ENCODE measurements at places on chromosomes 13 and 19.

GRCh38 chr19:12092065-12092867, 27.7 kb downstream of the ZNF844 start:
- peak; percentile 48 for DNase-seq

DNA sequence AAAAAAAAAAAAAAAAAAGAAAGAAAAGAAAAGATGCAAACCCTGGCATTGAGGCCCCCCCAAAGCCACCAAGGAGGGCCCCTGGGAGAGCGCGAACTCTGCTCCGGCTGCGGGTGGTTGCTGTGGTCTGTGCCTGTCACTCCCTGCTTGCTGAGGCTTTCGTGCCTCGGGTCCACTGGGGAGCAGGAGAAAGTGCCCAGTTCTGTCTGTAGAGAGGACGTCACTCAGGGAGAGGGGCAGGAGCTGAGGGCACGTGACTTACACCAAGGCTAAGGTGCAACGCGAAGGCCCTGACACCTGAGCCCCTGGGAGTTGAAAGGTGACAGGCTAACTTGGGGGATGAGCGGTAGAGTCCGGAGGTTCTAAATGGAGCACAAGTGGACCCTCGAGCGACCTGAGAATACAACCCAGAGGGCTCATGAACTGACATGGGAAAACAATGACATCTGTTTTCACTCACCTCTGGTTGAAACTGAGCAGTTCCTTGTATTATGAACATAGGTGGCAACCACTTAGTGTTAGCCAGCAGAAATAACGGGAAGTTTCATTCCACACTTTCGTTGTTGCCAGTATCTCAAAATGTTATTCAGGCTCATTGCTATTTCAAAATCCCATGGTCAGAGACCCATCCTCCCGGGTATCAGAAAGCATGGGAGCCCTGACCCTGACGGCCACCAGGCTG, 69.2 kb upstream of the TM9SF2 start:
- DNase-seq, result peak; percentile 30

DNA sequence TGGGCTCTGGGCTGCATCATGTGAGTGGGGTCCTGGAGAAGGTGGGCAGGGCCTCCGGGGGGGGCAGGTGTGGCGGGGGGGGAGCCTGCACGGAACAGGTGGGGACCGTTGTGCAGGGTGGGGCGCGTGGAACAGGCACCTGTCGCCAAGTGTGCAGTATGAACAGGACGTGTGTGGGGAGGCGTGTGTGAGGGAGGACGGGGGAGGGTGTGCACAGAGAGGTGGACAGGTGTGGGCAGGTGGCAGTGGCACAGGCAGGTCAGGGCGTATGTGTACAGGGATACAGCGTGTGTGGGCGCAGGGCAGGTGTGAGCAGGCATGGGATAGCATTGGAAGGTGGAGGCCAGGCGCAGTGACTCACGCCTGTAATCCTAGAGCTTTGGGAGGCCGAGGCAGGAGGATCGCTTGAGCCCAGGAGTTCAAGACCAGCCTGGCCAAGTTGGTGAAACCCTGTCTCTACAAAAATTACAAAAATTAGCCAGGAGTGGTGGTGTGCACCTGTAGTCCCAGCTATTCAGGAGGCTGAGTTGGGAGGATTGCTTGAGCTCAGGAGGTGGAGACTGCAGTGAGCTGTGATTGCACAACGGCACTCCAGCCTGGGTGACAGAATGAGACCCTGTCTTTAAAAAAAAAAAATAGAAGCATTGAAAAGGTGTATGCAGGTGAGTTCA, 3.2 kb downstream of the PLK5 start:
- DNase-seq, result no peak

DNA sequence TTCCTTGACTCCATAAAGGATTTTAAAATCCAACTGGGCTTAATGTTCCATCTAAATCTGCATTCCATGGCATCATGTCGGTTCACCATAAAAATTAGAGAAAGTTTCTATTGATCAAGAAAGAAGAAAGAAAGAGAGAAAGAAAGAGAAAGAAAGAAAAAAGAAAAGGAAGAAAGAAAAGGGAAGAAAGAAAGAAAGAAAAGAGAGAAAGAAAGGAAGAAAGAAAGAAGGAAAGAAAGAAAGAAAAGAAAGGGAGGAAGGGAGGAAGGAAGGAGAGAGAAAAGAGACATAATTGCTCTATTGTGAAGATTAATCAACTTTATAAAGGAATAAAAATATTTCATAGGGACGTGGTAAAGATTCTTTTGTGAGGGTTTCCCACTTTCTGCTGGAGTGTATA, 329.2 kb downstream of the DLEU7 start:
- no peak for DNase-seq

GRCh38 chr19:46599716-46600373, 1.3 kb upstream of the CALM3 start:
- no peak for DNase-seq

DNA sequence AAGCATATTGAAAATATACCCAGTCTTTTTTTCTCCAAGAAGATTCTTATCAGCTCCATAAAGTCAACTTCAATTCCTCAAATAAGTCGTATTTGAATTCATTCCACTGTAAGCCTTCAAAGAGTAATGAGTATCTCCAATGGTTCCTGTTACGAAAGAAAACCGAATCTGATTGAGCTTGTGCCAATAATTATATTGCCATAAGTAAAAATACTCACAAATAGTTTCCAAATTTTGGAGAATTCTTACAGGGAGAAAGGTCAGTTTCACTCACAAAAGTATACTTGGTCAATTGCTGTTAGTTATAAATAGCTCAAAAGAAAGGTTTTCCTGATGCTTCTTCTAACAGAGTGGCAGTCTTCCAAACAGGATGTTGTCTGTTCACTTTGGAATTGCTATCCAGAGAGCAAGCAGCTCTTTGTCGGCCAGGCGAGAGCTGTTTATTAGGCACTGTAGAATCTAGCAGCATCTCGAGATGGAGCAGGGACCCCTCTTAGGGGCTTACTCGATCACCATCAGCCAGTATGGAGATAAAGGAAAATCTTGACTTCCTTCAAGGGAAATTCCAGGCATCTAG, 13.5 kb downstream of the ERICH4 start:
- no peak for DNase-seq

GRCh38 chr13:45828256-45828968, 23.1 kb downstream of the SIAH3 start:
- DNase-seq, result no peak

DNA sequence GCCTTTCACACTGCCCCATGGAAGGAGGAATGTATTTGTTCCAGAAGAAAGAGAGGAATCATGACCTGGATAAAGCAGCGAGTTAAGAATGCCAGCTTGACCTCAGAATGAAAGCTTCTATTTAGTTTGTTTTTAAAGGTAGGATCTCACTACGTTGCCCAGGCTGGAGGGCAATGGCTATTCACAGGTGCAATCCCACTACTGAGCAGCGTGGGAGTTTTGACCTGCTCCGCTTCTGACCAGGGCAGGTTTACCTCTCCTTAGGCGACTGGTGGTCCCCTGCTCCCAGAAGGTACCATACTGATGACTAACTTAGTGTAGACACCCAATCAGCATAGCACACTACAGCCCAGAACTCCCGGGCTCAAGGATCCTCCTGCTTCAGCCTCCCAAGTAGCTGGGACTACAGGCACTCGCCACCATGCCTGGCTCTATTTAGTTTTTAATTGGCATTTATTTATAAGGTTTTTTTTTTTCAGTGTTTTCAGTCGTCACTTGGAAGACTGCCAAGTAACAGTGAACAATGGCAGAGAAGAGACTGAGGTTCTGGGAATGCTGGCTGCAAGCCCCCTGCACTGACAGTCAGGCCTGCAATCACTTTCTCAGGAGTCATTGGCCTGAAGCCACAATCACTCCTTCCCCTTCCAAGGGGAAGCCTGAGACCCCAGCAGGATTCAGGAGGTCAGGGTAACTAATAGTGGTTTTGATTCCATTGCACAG, 73.1 kb downstream of the EPS15L1 start:
- DNase-seq, result no peak

DNA sequence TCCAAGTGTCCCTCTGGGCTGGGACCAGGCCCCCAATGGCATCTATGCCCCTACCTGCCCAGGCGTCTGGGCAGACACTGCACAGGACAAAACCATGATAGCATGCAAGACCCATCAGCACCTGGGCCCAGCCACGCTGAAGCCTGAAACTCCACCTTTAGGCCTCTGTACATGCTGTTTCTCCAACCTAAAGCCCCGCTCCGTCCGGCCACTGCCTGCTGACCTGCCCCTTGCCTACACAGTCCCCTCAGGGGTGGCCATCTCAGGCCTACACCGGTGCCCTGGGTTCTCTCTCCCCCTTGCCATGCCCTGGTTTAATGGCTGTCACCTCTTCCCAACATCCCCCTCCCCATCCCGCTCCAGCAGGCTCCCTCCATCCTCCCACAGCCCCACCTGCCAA, 15.3 kb downstream of the GJA3 start:
- no peak for DNase-seq

GRCh38 chr13:45928843-45929242, 77.3 kb upstream of the SIAH3 start:
- no peak for DNase-seq

DNA sequence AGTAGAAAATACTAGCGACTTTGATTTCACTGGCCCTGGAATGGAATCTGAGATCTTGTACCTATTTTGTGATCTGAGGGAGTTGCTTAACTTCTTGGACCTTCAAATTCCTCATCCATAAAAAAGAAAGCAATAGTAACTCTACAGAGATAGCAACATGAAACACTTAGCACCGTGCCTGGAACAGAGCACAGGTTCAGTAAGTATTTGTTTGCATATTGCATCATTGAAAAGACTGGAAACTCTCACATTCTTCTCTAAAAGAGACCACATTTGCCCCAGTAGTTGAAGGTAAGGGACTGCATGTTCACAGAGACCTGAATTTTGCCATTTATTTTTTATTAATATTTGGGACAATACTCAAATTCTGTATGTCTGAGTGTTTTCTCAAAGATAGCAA, 358.1 kb downstream of the COG6 start:
- no peak for DNase-seq

DNA sequence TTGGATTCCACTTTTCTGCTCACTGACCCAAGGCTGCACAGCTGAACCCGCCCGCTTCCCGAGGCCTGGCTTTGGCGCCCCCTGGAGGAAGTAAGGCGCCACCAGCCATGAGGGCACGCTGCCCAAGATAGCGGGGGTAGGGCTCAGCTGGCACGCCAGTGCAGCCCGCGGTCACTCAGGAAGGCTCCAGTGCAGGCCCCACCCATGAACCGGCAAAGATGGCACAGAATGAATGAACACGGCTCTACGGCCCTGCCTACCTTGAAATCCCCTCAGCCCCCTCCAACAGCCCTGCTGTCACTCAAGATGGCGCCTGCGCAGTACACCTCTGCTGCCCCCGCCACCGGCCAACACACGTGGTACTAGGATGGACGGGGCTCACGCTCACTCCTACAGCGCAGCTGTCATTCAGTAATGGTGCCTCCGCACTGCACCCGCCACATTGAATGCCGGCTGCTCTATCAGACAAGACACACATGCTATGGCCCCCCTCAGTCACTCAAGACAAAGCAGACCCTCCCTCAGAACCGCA, 3.0 kb downstream of the PEG3 start:
- DNase-seq, result no peak

- DNase-seq, result no peak
Observed at GRCh38 chr19:30318936-30319335, 53.2 kb upstream of the ZNF536 start.

GRCh38 chr19:32852216-32852615, 17.4 kb downstream of the SLC7A9 start:
- DNase-seq, result no peak

DNA sequence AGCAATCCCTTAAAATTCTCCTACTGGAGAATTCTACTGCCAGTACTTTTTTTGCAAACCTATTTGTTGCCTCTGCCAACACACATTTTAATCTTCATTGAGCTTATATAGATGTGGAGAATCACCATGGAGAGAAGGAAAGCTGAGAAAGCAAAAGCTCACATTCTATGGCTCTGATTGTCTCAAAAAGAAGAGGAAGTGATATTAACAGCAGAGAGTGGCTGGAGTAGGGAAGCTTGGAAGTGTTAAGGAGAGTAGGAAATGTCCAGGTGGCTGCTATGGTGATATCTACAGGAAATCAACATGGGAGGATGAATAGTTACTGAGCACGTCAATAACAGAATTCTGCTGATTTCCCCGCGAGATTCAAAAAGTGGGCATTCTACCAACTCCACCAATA, 78.8 kb upstream of the TDRD3 start:
- no peak for DNase-seq

DNA sequence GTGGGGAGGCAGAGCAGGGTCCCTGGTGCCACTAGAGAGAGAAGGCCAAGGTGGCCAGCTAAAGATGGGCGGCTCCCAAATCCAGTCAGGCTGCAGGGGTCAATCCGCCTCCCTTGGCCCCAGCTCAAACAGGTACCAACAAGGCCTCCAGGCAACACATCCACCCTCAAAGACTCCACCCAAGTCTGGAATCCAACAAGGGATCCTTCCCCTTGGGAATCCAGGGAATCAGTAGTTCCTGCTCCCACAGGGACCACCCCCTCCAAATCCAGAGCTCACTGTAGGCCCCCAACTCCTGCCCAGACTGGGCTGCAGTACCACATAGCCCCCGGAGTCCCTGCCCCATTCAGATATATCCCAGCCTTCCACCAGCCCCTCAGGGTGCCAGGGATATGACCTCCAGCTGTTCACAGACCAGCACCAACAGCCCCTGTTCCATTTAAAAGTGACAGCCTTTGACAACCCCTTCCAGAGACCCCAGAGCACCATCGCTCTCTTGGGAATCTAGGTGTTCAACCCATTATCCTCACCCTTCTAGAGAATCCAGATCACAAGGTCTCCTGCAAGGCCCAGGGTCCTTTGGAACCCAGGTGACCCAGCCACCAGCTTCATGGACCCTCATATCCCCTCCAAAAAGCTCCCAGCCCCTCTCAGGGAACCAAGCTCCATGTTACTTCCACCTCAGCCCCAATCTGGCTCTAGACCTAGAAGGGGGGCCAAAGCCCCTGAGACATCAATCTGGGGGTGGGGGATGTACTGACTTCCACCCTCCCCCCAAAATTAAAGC, 3.2 kb downstream of the ERF start:
- peak; percentile 26 for DNase-seq

All from CD4-positive, alpha-beta T cell treated with Interleukin-17A for 1 hour (primary cell).